Amniotic epithelial cell (primary cell): ENCODE measurements at places on chromosomes 6 and 20.
A peak's percentile ranks its signal among the peaks of the same experiment; 100 is the strongest.

DNA sequence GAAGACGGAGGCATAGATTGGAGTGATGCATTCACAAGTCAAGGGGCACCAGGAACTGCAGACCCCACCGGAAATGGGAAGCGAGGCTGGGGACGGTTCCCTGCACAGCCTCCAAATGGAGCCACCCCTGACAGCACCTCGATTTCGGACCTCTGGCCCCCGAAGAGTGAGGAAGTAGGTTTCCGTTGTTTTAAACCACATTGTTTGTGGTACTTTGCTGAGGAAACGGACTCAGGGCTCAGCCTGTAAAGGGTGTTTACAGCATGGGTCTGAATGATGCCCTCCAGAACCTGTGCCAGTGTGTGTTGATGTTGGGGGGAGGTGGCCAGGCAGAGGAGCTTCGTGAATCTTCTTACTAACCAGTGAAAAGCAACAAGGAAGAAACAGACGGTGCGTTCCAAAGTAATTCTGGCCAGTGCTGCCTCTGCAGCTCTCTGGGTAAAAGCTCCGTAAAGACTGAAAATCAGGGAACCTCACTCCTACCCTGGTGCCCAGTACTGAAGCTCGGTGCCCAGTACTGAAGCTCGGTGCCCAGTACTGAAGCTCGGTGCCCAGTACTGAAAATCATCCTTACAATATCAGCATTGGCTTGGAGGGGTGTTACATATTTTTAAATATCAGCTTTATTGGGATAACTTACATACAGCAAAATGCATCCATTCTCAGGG lies 30.1 kb upstream of the CCR6 start:
- no peak for DNase-seq

GRCh38 chr6:52574709-52575501 lies 2.0 kb downstream of the TRAM2 start:
- DNase-seq: no peak

GRCh38 chr6:13538084-13538483 lies 36.3 kb upstream of the SIRT5 start:
- DNase-seq: peak; percentile 61

GRCh38 chr6:17725083-17725482 lies 18.4 kb upstream of the NUP153 start:
- DNase-seq: peak; percentile 43

GRCh38 chr6:33692078-33692759 lies 19.3 kb downstream of the UQCC2 start:
- DNase-seq: peak; percentile 49

- DNase-seq: no peak
These were observed 30.5 kb downstream of the LRP11 start for GRCh38 chr6:149833651-149834050.

DNA sequence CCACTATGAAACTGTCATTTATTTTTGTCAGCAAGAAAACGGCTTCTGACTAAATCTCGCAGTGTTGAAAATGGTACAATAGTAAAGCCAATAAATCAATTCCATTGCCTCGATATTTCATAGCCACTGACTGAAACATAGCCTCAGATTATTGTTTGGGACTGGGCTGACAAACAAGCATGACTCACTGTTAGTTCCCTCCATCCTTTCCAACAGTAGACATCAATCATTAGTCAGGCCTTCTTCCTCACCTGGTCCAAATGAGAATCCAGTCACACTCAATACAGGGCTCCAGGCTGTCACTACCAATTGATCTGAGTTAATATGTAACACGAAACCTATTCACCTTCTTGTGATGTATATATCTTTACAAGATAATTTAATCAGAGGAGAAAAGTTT lies 66.1 kb downstream of the ADGRB3 start:
- no peak for DNase-seq

GRCh38 chr6:41502566-41502916 lies 43.6 kb upstream of the FOXP4 start:
- no peak for DNase-seq

- no peak for DNase-seq
These were observed 4.2 kb downstream of the CNR1 start for GRCh38 chr6:88161940-88162339.

GRCh38 chr6:81940451-81940985 lies 188.0 kb upstream of the TENT5A start:
- no peak for DNase-seq

GRCh38 chr20:1449370-1449769 lies 17.3 kb downstream of the NSFL1C start:
- no peak for DNase-seq

DNA sequence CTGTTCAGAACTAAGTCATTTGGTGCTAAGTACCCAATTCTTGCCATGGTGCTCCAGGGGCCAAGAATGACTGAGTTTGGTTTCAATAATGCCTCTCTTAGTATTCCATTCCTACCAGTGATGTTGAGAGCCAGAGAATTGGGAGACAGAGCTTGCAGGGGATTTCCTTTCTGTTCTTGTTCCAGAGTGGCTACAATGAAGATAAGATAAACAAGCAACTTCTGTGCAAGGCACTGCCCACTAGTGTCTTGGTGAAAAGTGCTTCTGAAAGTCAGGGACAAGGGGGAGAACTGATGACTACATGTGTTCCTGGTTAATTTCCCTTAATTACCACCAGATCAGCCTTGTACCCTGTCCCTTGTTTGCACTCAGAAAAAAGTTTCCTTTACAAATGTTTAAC lies 421.6 kb downstream of the BCKDHB start:
- DNase-seq: peak; percentile 56

DNA sequence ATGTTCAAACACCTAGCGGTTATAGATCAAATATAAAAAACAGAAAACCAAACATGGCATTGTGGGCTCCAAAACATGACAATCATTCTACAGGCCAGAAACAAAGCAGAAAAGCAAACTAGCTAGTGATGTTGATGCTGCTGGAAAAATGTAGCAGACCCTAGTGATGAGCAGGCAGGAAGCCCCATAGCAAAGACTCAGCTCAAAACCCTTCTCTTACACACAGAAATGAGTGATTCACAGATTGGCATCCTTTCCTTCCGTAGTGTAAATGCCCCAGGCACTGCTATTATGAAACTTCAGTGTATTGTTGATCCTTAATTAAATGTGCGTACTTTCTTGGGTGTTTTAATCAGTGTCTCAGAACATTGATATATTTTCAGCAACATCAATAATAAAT lies 425.1 kb downstream of the UTRN start:
- DNase-seq: peak; percentile 80
